Stimulated activated CD4-positive, alpha-beta T cell treated with anti-CD3 and anti-CD28 coated beads, Interleukin-1b, Interleukin-23, amount 100 ng/mL, for 4 hours (primary cell): ENCODE measurements at places on chromosomes 5 and 9.

DNA sequence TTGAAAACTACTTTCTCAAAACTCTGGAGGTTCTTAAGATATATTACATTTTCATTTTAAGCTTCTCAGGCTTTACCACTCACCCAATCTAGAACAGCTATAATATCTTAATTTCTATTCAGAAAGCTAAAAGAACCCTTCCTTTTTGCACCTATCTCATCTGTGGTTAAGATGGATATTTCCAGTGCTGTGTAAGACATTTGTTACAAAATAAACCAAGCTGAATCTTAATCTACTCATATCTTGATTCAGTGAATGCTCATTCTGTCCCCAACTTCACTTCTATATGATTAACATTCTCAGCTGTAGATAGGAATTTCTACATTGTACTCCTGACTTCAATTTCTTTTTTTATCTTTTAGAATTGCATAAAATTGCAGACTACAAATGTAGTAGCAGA, 15.0 kb downstream of the ABHD17B start:
- DNase-seq = no peak

DNA sequence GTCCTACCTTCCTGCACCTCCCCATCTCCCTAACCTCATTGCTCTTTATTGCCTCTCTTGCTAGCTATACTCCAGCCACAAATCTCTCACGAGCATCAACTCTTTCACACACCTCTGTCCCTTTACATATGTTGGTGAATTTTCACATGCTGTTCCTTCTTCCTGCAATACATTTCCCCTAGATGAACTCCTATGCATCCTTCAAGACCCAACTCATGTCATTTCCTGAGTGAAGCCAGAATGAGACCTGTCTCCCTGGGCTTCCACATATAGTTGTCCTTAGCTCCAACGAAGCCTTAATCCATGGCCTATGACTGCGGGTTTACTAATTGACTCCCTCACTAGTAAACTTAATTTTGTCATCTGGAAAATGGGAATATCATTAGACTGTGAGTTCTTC, 297.3 kb upstream of the PANK3 start:
- DNase-seq = no peak

GRCh38 chr9:126904586-126904985, 10.0 kb upstream of the RALGPS1 start:
- DNase-seq = no peak

DNA sequence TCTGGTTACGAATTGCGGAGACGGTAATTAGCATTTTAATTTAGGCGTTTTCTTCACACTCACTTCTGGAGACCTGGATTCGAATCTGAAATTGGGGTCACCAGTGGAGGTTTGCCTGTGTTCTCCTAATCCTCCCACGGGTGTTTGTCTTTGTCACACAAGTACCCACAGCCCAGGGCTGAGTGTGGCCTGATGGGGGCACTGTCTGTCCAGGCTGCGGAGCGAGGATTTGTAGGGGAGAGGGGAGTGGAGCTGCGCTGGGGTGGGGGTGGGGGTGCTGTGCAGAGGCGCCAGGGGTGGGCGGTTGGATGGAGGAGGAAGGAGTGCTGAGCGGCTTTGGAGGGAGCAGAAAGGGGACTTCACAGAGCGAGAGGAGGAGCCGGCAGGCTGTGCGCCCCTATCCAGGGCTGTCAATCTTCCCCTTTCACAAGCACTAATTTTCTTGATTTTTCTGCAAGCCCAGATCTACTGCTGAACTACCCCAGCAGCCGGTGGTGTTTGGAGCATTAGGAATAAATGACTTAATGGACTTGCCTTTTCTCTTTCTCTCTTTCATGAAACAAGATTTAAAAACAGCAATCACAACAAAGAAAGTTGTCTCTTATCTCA, 53.1 kb downstream of the TSPAN17 start:
- no peak for DNase-seq

GRCh38 chr5:120297616-120298015, 166.5 kb upstream of the PRR16 start:
- no peak for DNase-seq

GRCh38 chr9:92402826-92403745, 1.3 kb downstream of the OGN start:
- DNase-seq = no peak

- no peak for DNase-seq
These were observed 373.4 kb downstream of the GADD45G start for GRCh38 chr9:89978185-89978584.

DNA sequence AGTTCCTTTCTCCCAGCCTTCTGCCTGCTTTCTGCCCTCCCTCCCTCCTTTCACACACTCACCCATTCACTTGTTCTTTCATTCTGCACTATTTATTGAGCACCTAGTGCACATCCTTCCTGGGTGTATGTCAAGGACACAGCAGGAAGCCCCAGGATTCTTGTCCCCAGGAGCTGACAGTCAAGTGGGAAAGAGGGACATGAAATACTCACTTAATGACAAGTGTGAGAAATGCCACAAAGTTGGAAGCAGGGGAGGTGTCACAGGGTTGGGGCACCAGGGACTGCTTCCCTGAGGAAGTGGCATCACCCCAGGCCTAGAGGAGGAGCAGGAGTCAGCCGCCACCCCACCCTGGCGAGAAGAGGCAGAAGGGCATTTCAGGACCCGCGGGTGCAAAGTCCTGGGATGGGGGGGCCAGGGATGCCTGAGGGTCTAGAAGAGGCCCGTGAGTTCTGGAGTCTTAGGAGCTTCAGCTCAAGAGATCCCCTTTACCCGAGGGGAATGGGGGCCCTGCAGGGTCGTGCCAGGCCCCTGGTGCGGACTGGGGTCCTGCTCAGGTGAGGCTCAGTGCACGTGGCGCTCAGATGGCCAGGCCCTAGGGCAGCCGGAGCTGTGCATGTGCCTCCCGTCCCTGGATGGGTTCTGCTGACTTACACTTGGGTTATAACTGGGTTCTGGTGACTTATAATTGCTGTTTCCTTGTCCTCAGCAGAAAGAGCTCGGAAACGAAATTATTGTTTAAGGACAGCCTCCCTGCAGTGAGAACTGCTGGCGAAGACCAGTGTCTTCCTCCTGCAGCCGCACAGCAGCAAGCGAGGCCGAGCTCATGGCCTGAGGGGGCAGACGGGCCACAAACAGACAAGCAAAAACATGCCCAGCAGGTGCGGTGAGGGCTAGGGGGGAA, 16.9 kb upstream of the LAMC3 start:
- DNase-seq = no peak

GRCh38 chr9:132802121-132802795, 75.8 kb downstream of the AK8 start:
- no peak for DNase-seq

DNA sequence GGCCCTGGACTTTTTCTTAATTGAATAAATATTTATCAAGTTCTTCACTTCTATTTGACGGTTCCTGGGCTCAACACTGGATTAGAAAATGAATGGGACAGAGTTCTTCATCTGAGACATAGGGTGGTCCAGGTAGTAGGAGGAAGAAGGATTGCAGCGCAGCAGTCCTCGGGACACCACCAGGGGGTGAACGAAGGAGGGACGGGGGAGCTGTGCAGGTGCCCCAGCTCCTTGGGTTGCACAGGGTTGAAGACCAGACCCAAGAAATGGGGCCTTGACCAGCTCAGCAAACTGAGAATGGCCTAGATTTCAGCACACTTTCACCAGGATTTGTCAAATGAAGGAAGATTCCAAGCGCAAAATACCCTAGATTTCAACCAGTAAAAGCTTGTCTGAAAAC, 29.5 kb downstream of the ABL1 start:
- no peak for DNase-seq

DNA sequence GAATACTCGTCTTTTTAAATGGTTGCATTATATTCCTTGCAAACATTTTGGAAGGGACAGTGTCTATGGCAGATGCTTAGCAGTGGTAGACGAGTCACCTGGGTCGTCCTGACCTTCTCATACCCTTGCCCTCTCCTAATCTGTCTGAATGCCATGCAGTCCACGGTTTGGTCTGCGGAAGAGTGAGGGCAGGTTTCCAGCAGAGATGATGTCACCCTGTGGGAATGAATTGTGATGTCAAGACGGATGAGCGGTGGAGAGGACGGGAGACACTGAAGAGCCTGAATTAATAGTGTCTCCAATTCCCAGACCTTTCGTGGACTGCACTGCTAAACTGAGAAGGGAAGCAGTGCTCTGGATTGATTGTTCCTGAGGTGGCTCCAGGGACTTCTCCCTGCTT, 329.0 kb upstream of the PANK3 start:
- DNase-seq = no peak

DNA sequence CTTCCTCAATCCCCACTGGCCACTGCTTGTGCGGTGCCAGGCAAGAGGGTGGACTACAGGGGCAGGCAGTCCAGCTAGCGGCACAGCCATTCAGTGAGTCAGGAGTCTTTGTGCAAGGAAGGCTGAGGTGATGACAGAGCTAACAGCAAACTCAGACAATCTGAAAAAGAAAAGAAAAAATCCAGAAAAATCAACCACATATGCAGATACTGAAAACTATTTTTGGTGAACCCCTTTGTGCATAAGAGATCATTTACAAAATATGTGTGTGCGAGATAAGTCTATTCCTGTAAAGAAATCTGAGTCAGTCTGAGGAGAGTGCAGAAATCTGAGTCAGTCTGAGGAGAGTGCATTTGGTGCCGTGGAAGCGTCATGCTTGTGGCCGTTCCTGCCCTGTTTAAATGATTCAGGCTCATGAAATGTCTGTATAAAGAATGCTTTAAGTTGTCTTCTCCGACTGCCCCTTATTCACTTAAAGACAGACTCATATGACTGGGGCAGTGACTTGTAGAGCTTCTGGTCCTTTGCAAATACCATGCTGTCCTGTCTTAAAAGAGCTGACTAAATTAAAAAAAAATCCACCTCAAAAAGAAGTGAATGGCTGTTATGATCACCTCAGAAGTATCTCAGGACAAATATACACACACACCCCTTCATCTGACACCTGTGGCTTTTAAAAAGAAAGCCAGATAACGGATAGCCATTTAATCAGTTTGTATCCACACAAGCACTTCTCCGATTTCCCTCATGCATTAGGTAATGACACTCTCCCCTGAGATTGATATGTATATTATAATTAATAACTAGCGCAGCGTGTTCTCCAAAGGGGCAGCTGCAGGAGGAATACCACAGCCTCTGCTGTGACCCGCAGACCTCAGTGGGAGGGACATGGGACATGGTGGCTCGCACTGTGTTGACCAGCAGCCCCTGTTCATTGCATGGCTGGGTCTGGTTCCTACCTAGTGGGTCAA, 47.3 kb downstream of the TRIO start:
- DNase-seq = no peak

DNA sequence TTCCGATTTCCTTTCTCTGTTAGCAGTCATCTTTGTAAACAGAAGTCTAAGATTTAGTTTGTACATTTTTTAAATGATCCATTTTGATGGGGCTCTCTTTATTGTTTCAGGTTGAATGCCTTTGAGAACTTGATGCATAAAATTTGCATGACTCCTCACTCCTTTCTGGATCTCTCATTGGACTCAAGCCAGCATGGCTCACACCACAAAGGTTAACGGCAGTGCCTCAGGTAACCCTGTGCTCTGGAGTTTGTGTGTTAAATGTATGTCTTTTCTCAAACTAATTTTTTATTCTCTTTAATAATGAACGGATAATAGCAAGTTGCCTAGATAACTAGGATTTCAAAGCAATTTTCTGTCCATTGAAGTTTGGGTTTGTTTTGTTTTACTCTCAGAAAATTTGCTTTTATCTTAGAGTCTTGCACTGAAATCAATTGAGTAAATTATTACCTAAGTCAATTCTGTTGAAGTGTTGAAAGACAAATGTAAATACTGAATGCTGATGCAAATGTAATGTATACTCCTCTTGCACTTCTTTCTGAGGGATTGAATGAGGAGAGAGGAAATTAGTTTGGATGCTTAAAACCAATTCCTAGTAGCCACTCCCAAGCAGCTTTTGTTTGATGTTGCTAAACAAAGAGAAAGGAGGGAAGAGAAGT, 164.6 kb upstream of the DMRT1 start:
- DNase-seq = no peak
